ENCODE measurements at places on chromosomes 16 and 17. TPM values are rescaled to one million over a fixed set of nuclear protein-coding genes. Genes with fewer than 3 reads are reported as not detected.

Gene SEPTIN12
- not detected for total RNA-seq

DNA sequence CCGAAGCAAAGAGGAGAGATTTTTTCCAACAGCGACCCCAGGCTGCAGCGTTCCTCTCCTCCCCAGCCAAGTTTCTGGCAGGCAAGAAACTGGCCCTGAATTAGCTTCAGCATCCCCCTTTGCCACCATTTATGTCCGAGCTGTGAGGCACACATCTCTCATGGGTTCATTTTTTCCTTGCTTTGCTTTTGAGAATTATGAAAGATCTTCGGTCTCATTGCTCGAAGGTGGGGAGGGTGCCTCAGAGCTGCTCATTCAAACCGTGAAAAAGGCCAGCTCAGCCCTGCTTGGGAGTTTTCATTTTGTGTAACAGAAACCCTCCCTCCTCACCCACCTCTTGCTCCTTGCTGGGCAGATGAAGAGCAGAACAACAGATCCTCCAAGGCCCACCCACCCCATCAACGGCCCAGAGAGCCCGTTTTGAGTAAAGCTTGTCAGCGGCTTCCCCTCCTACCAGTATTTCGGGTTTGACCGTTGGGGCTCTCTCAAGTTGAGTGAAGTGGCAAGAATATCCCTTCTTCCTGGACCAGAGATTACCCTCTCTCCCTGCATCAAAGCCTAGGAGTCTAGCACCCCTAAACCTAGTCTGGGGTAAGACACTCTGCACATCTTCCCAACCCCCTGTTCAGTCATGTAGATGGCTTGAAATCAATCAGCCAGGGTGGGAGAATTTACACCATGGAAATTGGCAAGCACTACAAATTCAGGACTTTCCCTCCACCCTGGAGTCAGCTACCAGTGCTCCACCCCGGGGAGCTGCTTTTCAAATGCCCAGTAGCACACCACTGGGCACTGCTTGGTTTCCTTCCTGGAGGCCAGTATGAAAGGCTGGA lies 1.8 kb downstream of the CCR7 start:
- peak; percentile 37 for DNase-seq

DNA sequence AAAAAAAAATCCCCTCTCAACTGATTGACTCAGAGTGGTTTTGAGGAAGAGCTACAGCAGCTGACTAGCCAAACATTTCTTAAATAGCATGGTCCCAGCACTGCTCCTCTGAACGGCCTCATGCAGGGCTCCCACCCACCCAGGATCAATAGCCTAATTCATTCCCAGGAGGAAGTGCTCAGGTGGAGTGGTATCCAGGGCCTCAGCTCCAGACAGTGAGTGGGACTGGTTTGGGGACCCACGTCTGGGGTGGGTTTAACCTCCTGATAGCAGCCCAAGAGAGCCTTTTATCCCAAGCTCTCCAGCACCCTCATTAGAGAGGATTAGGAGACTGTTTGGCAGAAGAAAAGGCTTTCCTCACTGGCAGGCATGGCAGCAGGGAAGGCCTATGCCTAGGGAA lies 68.5 kb upstream of the CDH5 start:
- DNase-seq, result no peak

GRCh38 chr16:50655558-50656055 lies 25.5 kb downstream of the SNX20 start:
- DNase-seq, result no peak

DNA sequence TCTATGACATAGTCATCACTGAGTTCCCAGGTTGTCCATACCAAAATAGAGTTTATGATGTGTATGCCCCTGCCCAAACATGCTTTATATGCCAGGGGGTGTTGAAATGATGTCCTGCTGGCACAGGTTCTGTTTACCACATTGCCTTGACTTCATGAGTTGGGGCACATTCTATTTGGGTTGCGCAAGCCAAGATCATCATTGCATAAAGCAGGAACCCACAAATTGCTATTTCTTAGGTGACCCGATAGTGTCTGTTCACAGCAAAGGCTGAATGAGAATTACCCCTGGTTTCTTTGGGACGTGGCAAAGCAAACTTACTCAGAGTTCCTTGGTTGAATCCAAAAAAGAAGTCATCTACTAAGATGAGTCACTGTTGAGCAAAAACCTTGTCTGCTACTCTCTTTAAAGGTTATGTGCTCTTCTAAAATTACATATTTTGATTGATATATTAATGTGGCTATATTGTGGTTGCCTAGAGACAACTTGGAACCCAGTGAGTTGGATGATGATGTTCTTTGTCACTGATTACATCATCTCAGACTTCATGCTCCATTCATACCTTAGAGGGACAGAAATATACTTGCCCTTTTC lies 912.6 kb upstream of the SOX9 start:
- DNase-seq, result no peak

DNA sequence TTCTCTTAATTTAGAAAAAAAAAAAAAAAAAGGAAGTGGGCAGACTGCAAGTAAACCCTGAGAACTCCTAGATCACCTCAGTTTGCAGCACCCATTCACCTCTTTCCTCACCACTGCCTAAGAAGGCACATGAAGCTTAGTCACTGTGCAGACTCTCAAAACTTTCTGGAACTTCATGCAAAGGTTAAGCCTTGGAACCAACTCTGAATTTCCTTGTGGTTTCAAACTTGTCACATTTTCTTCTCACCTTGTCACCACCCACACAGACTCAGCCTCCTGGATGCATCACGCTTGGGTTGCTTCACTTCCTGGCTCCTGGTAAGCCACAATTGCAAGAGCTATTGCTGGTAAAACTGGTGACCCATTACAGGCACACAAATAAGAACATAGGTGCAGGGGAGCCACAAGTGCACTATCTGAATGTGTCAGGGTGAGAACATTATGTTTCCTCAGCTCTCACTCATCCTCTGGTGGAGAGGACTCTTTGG lies 15.0 kb upstream of the CPD start:
- DNase-seq, result peak; percentile 76

GRCh38 chr17:4948931-4949320 lies 596 bp upstream of the PFN1 start:
- DNase-seq, result peak; percentile 69
